ENCODE measurements at places on chromosomes 2 and 18.
A peak's percentile ranks its signal among the peaks of the same experiment; 100 is the strongest.

DNA sequence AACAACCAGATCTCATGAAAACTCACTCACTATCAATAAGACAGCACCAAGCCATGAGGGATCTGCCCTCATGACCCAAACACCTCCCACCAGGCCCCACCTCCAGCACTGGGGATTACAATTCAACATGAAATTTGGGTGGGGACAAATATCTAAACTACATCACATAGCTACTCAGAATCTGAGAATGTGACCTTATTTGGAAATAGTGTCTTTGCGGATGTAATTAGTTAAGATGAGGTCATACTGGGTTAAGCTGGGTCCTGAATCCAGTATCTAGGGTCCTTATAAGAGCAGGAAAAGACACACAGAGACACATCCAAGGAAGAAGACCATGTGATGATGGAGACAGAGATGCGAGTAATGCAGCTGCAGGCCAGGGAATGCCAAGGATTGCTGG lies 27.5 kb upstream of the REEP1 start:
- DNase-seq = no peak

- DNase-seq = no peak
Measured at GRCh38 chr2:113716291-113716690, 40.2 kb downstream of the SLC35F5 start.

DNA sequence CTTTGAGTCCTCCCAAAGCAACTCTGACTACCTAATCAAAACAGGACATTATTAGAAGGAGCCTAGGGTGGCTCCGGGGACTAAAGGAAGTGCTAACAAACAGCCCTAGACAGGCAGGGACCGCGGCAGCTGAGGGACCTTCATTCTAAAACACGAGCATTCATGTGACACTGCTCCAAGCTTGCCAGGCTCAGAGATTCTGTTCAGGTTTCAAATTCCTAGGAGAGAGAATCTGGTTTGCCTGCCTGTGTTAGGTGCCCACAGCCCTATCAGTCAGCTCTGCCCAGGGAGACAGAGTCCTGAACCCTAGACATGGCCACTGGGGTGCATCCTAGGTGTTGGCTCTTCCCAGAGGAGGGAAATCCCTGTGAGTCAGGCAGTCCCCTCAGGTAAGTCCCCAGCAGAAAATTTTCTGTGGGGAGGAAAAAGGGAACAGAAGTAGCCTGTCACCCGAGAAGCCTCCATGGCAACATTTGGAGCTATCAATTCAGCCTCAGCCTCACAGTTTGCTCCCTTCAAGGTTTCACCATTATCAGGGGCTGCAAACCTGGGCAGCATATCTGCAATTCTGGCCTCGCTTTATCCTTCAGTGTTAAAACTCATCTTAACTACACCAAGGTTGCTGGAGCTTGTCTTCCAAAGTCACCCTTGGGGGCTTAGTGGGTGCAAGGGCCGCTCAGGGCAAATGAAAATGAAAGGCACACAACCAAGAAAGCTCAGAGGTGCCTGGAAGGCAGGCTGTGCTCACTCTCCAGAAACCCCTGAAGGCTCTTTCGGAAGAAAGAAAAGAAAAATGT lies 28.6 kb downstream of the PCBP1 start:
- no peak for DNase-seq

- DNase-seq = no peak
Measured at GRCh38 chr18:79438089-79438897, 42.6 kb downstream of the NFATC1 start.

- DNase-seq = no peak
Measured at GRCh38 chr2:85222792-85223191, 89.6 kb downstream of the TCF7L1 start.

DNA sequence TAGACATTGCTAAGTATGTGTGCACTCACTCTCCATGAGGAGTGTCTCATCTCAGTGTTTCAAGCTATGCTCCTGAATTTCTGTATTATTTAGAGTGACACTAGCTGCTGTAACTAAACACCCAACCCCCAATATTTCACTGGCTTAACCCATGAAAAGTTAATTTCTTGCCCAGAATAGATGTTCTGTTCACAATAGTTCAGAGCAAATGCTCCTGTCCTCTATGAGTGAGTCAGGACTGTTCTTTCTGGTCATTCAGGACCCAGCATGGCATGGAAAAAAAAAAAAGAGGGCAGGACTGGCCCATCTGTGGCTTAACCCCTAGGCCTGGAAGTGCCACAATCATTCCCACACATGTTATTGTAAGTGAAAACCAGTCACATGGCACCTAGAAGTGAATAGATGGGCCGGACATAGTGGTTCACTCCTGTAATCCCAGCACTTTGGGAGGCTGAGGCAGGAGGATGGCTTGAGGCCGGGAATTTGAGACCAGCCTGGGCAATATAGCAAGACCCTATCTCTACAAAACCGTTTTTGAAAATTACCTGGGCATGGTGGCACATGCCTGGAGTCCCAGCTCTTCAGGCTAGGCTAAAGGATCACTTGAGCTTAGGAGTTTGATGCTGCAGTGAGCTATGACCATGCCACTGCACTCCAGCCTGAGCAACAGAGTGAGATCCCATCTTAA lies 663.6 kb downstream of the IRS1 start:
- DNase-seq = no peak

GRCh38 chr2:9617749-9618148 lies 13.0 kb downstream of the YWHAQ start:
- no peak for DNase-seq

GRCh38 chr2:24920098-24920808 lies at the start of gene ADCY3:
ADCY3 (minus strand) TSS chr2:24920237; CDS start chr2:24918987, 1,250 bp downstream.
- DNase-seq = no peak

GRCh38 chr2:166539340-166540162 lies 45.5 kb upstream of the SCN7A start:
- peak; percentile 12 for DNase-seq

DNA sequence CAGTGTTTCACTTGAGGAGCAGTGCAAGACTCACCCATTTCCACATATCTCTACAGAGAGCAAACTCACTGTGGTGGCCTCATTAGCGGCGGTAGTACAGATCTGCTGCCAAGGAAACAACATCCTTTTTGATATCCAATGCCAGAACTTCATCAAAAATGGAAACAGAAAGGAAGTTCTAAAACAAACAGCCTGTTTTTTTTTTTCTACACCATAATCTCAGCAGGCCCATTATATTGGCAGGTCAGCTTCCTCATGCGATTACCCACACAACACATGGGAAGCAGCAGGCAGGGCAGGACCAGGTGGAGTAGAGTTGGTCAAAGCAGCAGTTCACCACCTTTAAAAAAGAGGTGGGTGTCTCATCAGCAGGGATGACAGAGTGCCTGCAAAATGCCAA lies 678.9 kb upstream of the CELF4 start:
- no peak for DNase-seq

DNA sequence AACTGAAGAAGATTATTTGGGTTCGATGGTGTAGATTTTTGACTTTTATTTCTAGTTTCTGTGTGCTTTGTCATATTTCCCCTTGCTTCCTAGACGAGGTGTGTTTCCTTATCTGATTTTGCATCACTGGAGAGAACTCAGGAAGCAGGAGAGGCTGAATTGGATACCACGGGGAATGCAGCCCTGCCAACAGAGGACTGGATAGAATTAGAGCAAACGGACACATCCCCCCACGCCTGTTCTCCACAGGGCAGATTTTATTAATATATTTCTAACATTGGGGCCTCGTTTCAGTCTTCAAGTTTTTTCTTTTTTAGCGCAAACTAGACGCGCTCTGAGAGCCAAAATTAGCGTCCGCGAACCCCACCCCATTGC lies 678 bp upstream of the VAPA start:
- DNase-seq = no peak

DNA sequence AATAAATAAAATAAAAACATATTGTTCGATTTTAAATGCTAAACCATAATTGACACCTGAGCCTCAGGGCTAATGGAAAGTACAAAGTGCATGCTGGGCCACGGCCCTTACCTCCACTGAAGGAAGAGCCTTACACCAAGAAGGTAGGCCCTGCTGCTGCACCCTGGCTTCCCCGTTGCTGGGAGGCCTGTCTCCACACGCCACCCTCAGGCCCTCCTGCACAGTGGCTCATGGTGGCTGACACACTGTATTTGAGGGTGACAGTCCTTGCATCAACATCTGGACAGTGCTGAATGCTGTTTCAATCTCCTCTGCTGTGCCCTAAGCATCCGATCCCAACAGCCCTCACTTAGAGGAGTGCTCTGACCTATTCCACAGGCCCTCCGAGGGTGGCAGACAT lies 39.3 kb upstream of the EDAR start:
- DNase-seq = no peak

DNA sequence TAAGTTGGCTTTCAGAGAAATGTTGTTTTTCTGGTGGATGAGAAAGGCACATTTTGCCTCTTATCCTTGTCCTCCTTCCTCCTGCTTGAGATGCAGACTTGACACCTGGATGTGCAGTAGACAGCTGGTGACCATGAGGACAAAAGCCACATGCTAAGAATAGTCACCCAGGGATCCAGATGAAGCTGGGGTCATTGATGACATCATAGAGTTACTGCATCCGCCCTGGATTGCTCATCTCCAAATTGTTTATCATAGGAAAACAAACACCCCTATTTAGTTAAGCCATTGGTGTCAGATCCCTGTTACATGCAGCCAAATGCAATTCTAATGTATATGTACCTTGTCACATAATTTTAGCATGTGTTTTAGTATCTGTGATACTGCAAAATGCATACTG lies 16.3 kb upstream of the SLC1A4 start:
- DNase-seq = no peak

DNA sequence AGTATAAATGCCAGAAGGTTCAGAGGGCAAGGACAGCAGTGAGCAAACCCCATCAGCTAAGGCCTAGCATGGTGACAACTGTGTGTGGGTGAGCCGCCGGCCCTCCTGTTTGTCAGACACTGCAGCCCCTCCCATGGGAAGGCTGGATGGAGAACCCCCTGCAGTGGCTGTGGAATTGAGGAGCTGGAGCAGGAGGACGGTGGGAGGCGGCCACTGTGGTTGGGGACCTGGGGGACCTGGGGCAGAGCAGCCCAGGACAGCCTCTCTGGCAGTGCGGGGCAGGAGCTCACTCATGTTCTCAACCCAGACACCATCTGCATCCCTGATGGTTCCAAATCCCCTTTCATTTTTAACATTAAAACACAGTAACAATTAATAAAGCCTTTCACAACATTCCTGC lies 68.8 kb downstream of the TSHZ1 start:
- DNase-seq = no peak

DNA sequence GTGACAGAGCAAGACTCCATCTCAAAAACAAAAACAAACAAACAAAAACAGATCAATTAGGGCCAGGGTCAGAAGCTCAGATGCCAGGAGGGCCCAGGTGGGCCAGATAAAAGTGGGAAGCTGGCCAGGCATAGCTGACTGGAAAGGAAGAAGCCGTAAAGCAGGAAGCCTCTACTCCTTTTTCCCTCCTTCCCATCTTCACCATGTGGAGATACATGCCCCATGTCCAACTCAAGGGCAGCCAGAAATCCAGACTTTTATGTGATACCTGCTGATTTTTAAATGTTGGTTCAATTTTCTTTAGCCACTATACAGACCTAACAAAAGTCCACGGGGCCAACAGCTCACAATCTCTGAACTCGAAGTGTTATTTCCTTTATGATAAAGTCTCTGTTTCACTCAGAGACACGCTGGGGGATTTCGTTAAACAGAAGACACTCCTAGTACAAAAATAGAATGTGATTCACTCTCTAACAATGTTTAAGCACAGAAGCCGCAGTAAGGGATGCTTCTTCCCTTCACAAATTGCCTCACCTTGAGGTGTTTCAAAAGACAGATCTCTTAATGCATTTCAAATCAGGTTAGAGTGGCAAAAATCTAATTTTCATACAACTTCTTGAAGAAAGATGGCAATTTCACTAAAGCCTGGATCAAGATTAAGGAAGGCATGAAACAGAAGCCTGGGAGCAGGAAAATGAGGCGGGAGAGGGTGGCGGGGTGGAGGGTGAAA lies 14.0 kb downstream of the TMEM247 start:
- DNase-seq = peak; percentile 64

- DNase-seq = peak; percentile 2
Measured at GRCh38 chr18:51537487-51537886, 340.0 kb upstream of the MEX3C start.

GRCh38 chr18:13452388-13452811 lies 233.8 kb downstream of the LDLRAD4 start:
- no peak for DNase-seq

GRCh38 chr2:37583867-37584266 lies 87.6 kb downstream of the CDC42EP3 start:
- no peak for DNase-seq

- no peak for DNase-seq
Measured at GRCh38 chr18:57267368-57267925, 84.9 kb upstream of the ST8SIA3 start.

GRCh38 chr2:70460333-70460732 lies 93.3 kb downstream of the TGFA start:
- no peak for DNase-seq

- DNase-seq = no peak
Measured at GRCh38 chr2:171811245-171811628, 82.8 kb downstream of the SLC25A12 start.

GRCh38 chr2:17043173-17043572 lies 377.5 kb upstream of the CYRIA start:
- no peak for DNase-seq
